Astrocyte of the spinal cord (primary cell): ENCODE measurements at places on chromosomes 3 and 15.

DNA sequence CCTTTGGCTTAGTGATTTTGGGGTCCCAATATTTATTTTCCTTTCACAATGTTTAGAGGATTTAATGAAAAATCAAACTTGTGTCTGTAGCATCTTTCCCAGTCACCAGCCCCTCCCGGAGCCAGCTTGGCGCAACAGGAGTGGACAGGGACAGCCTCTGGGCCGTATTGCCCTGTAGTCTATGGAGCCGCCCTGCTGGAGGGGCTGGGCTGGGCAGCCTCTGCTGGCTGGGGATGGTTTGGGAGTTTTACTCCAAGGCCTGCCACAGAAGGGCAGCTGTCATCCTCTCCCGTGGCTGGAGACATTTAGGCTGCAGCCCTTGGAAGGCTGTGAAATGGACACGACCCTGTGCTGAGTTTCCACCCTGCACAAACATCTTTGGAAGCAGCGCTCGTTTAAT is 89.4 kb upstream of the RGMA start:
- no peak for DNase-seq

DNA sequence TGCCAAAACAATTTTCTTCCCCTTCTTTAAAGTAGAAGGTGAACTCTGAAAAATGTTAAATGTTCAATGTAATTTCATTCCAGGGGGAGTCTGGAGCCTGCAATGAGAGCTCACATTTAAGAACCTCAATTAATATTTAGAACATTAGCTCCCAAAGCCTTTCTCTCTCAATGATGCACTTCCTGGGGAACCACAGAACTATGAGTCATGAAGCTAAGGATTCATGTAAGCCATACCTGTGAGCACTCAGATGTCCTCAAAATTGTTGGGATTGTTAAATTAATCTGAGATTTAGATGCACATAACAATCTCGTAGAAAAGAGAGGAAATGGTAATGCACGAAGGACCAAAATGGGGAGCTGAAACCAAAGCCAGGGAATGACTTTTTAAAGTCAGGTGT is 244.2 kb upstream of the LRIG1 start:
- DNase-seq, result no peak

DNA sequence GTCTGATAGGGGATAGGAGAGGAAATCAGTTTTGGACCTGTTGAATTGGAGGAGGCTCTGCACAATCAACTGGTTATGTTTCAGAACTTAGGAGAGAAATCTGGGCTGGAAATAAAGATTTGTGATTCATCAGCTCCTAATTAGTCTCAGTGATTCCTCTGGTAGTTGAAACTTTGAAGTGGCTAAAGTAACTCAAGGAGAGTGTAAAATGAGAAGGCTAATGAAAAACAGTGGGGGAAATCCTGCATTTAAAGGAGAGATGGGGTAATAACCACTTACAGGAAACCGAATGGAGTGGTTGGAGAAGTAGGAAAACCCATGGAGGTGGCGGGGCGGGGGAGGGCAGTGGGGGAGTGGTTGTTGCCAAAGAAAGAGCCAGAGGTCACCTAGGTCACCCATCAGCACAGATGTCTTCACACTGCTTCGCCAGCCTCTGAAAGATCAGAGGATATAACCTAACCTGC is 32.6 kb downstream of the MAP2K5 start:
- DNase-seq, result peak; percentile 22

DNA sequence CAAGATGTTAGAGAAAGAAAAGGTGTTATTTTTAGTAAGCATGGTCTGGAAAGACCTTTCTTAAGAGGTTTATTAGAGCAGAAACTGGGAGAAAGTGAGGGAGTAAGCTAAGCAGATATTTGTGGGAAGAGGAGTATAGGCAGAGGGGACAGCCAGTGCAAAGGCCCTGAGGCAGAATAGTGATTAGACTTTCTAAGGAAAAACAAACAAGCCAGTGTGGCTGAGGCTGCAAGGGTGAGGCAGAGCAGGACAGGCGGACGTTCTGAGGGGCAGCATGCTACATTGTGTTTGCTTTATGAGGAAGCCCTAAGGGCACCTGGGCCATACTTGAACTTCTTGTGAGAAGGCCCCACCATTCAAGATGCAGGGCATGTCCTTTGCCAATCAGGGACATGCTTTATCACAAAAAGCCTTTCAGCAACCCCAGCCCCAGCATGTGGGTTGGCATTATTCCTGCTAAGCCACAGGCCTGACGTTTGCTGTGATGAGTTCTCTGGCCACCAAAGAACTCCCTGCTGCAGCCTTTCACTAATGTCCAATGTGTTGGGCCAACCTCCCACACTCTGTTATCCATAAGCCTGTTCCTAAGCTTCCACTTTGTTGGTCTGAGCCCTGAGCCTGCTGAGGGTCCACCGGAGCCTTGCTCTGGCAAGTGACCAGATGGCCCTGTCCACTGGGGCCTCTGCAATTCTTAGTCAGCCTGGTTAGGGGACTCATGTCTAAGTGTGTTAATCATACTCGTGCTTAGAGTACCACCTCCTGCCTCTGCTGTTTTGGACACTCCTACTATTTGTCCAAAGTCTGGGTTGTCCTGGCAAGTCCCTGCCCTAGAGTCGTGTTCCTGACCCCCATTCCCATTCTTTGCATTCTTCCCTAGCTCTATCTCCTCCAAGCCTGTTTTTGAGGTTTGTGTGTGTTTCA is 209.9 kb upstream of the CTNNB1 start:
- peak; percentile 37 for DNase-seq

DNA sequence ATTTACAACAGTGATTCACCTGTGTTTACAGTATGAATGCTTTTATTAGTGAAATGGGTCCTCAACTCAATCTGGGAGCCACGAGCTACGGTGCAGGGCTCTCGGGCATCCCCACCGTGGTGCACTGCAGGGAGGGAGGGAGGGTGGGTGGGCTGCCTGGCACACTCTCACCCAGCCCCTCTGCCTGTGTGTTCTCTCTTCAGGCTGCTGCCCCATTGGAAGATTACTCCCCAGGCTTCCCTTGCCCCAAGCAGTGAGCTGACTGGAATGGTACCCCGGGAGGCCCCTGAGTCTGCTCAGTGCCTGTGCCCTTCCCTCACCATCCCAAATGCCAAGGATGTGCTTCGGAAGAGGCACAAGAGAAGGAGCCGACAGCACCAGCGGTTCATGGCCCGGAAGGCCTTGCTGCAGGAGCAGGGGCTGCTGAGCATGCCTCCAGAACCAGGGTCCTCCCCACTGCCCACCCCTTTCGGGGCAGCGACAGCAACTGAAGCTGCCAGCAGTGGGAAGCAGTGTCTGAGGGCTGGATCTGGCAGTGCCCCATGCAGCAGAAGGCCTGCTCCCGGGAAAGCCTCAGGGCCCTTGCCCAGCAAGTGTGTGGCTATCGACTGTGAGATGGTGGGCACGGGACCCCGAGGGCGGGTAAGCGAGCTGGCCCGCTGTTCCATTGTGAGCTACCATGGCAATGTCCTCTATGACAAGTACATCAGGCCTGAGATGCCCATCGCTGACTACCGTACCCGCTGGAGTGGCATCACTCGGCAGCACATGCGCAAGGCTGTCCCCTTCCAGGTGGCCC is 5.0 kb downstream of the AEN start:
- no peak for DNase-seq

DNA sequence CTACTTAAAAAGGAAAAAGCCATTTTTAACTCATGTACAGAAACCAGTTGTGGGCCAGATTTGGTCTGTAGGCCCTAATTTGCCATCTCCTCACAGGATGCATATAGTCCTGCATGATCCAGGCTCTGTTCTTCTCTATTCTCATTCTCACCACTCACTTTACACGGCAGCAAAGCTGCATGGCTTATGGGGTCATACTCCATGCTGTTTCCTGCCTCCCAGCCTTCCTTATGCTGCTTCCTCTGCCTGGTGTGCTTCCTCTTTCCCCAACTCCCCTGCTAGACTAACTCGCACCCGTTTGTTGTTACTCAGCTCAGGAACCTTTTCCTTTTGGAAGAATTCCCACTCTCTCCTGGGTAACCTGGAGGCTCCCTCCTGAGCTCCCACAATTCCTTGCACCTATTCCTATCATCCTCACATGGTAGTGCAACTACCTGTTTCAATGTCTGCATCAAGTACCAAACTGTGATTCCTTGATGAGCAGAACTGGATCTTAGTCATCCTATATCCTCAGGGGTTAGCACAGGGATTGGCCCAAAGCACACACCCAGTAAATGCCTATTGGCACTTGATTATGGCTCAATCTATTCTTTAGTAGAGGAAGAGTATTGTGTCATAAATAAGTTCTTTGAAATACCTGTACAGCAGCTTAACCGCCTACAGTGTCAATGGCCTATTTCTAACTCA is 172.1 kb upstream of the MITF start:
- no peak for DNase-seq

- peak; percentile 16 for DNase-seq
Observed at GRCh38 chr15:53665930-53666329, 93.5 kb downstream of the WDR72 start.

DNA sequence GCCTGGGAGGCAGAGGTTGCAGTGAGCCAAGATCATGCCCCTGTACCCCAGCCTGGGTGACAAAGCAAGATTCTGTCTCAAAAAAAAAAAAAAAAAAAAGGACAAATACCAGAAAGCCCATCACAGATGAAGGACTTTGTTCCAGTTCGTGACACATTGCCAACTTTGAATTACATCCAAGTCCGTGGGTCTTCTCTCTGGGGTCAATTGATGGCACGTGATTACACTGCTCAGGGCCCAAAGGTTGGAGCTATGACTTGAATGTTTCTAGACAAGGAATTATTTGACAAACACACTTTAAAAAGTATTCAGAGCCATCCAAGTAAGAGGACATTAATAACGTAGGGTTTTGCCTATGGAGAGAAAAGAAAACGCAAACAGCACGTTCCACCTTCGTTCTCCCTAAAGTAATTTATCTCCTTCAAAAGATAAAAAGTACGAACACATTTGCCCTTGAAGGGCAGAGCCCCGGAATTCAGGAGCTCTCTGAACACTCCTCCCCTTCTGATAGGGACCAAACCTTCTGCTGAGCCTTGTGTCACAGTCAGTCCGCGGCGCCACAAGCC is 31.3 kb upstream of the ST3GAL6 start:
- DNase-seq, result peak; percentile 5

GRCh38 chr15:76328106-76328696 is 8.4 kb upstream of the ISL2 start:
- no peak for DNase-seq

DNA sequence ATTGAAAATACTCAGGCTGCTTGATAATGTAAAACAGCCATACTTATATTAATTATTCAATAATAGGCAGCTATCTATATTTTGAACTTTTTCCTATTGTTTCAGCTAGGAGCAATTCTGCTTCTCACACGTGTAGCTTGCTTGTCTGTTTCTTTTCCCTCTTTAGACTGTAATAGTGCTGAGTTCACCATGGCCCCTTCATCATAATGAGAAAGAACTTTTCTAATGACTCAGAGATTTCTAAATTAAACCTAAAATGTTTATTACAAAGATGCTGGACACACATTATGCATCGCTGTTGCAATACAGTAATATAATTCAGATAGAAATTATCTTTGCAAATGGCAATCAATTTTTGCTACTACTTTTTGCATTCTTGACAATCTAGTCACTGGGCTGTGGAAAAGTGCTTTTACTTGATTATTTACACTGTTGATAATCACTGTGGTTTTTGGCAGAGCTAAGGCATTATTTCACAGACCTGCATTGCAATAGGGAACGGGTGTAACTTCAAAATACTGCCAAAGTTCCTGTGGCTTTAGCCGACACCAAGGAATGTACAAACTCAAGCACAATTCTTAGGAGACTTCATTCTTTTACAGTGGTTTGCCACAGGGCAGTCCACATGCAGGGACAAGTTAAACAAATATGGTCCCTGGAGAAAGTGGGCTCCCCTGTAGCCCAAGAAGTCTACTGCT is 281.0 kb upstream of the TBL1XR1 start:
- peak; percentile 100 for DNase-seq

GRCh38 chr3:62416144-62416543 is 42.8 kb upstream of the FEZF2 start:
- DNase-seq, result no peak

DNA sequence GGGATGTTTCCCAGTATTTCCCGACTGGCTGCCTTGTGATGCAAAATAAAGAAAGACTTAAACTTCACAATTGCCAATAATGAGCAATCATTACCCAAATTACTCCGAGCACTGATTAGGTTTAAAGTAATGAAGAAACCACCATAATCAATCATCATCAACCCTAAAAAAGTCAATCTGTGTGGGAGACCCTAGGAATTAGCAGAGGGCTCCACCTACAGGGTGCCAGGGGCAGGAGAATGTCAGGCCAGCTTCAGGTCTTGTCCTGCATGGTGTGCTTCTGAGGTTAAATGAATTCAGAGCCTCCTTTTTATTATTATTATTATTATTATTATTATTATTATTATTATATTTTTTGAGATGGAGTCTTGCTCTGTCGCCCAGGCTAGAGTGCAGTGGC is 478.0 kb upstream of the ARRDC4 start:
- DNase-seq, result no peak

GRCh38 chr3:13654330-13655060 is 105.6 kb downstream of the FBLN2 start:
- DNase-seq, result no peak

DNA sequence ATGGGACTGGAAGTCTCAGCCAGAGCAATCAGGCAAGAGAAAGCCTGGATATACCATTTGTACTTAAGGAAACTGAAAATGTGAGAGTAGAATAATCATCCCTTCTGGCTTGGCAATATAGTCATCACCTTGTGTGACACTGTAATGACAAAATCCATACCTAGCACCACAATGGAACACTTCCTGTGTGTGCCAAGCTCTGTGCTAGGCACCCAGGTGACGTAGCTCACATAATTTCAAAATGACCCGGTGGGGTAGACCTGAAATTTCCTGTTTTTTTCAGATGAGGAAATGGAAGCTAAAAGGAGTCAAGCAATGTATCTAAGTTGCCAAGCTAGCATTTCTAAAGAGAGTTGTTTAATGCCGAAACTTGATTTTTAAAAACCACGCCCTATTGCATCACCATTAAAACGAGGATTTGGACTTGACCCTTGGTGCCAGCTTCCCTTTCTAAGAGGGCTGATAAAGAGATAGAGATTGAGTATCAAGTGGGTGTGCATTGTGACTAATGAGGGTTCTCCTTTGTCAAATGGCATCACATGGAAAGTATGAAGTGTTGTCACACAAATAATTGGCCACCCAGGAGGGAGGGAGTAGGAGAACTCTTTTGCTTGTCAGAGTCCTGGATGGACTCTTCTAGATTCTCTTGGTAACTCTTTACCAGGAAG is 141.3 kb upstream of the PDZRN3 start:
- no peak for DNase-seq

DNA sequence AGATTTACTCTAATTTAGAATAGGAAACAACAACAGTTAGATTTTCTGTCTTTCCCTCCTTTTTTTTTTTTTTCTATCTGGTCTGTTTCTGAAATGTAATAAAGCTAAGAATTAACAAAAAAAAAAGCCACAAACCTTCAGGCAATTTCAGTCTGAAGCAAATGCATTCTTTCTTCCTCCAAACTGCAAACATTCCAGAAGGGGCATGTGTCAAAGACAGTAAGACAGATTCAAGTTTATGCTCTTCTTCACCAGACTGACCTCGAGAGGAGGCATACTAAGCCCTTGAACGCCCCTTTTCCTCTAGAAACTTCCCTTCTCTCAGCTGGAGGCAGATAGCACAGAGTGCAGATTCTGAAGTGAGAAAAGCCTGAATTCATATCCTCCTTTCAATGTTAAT is 654.6 kb upstream of the LMCD1 start:
- no peak for DNase-seq

GRCh38 chr15:40067921-40068624 is 29.1 kb upstream of the SRP14 start:
- no peak for DNase-seq
